Activated CD4-positive, alpha-beta T cell treated with anti-CD3 and anti-CD28 coated beads, Interleukin-2, amount 50 U/mL, for 16 hours (primary cell): ENCODE measurements at places on chromosomes 4 and X.

GRCh38 chr4:9691238-9692065 is 90.0 kb upstream of the DRD5 start:
- DNase-seq: peak; percentile 91

DNA sequence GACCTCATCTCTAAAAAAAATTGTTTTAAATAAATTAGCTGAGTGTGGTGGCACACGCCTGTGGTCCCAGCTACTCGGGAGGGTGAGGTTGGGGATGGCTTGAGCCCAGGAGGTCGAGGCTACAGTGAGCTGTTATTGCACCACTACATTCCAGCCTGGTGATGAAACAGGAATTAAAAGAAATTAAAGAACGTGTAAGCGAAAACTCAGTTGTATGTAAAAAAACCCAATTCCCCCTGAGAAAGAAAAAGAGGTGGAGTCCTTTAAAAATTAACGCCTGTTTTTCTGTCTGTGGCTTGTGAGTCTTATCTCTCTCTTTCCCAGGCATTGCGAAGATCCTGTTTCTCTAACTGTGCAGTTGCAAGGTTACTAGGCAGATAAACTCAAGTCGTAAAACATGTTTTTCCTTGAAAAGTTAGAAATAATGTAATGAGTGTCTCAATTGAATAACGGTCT is 22.1 kb downstream of the EPGN start:
- DNase-seq: no peak

DNA sequence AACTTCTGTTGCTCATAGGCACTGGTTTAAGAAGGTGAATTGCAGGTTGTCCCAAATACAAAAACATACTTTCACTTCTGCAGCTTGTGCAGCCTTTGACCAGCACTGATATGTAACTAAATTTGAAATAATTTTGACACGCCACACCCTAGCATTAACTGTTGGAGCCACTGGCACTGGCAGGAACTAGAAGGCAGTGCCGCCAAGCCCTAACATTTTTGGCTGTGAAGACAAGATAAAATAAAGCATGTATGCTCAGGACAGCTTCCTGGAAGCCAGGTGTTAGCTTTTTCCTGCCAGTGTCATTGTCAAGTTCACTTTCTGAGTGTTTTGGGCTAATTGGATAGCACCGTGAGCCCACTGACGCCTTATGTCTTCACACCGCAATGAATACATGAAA is 65.3 kb upstream of the FBXW7 start:
- DNase-seq: no peak

DNA sequence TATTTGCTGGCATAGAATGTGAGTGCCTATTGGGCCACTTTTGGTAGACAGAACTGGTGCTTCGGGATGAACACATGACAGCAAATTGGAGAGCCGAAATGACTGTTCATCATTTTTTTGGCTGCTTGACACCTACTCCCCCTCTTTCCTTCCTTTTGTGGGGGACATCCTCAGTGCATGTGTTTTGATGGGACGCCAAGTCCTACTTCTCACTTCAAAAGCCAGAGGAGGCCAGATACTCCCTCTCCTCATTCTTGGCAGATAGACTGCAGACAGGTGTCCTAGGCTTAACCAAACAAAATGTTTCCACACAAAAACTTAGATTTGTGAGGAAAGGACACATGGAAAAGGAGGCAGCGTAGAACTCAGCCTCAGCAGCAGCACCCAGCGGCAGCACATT is 62.4 kb downstream of the DCHS2 start:
- no peak for DNase-seq

DNA sequence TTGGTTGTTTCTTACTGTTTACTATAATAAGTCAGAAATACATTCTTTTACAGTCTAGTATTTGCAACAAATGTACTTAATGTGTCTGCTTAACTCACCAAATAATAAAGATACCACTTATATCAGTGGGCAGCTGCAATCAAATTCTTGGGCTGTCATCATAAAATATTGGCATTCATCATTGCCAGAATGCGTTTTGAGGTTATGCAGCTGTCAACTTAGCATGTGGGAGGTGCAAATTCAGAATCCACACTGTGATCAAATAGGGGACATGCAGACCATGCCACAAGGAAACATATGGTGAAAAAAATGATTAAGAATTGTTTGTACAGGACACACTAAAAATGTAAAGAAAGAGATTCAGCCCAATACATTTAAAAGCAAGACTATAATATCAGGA is 86.5 kb downstream of the HCCS start:
- no peak for DNase-seq

GRCh38 chr4:15779809-15780208 is 1.7 kb downstream of the CD38 start:
- DNase-seq: no peak

- DNase-seq: no peak
These were observed 72.3 kb downstream of the TMEM47 start for GRCh38 chrX:34584781-34585180.

- DNase-seq: no peak
These were observed 14.0 kb upstream of the FGF5 start for GRCh38 chr4:80252427-80252826.

DNA sequence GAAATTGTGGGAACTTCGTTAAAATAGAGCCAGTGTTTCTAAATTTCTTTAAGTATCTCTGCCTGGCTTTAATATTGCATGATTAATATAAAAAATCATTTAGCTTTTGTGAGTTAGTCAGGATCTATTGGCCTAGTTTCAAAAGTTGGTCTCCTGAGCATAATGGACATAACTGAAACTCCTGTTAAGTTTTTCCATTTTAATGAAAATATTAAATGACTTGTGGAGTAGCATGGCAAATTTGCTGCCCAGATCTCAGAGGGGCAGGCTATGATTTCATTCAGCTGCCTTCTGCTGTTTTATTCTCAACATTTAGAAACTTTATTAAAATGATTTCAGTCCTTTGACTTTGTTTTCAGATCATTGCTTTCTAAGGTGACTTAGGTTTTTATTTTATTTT is 962.9 kb upstream of the GRID2 start:
- no peak for DNase-seq

- DNase-seq: no peak
These were observed 83.8 kb upstream of the MAML3 start for GRCh38 chr4:140237616-140238350.

DNA sequence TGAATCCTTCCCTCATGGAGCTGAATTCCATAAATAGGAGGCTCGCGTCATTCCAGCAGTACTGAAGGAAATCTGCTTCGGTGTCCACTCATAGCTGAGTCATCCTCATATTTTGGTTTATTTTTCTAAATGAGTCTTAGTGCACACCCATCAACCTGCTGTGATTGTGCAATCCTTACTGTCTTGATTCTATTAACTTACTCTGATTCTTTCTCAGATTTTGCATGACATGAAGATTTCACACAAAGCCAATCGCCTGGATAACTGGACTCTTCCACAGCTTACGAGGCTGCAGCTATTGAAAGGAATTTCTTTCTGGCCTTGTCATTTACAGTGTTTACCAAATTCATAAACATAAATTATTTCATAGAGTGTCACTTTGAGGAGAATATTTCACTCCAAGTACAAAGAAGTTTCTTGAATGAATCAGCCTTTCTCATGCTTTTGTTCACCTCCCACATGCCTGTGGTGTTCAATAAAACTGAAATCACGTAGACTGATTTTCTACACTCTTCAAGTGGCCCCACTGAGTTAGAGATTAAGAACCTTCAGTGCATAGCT is 207.6 kb upstream of the SLITRK2 start:
- DNase-seq: no peak

- DNase-seq: no peak
These were observed 9.4 kb upstream of the COPS4 start for GRCh38 chr4:83025563-83025962.

DNA sequence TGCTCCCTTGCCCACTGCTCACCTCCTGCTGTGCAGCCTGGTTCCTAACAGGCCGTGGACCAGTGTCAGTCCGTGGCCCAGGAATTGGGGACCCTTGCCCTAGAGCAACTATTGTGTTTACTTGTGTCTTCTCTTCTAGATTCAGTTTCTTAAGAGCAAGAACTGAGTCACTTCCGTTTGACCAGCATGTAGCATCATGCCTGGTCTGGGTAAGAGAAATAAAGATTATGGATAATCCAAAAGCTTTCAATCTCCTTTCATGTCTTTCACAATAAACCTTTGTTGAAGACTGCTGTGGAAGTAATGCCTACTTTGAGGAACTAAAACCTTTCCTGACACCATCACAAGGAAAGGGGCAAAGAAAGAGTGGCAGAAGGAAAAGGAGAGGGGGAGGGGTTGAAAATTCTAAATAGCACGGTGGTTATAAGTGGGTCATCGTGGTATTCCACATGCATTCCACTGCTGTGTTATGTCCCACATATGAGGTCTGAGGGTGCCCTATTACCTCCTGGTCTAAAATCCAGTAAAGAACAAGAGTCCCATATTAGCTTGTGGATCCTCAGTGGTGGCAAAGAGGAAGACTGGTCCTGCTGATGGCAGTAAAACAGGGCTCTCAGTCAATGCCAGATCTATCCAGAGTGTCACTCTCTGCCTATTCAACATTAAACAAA is 133.4 kb downstream of the RASL11B start:
- no peak for DNase-seq

- no peak for DNase-seq
These were observed 7.8 kb upstream of the ZBTB33 start for GRCh38 chrX:120242813-120243212.

DNA sequence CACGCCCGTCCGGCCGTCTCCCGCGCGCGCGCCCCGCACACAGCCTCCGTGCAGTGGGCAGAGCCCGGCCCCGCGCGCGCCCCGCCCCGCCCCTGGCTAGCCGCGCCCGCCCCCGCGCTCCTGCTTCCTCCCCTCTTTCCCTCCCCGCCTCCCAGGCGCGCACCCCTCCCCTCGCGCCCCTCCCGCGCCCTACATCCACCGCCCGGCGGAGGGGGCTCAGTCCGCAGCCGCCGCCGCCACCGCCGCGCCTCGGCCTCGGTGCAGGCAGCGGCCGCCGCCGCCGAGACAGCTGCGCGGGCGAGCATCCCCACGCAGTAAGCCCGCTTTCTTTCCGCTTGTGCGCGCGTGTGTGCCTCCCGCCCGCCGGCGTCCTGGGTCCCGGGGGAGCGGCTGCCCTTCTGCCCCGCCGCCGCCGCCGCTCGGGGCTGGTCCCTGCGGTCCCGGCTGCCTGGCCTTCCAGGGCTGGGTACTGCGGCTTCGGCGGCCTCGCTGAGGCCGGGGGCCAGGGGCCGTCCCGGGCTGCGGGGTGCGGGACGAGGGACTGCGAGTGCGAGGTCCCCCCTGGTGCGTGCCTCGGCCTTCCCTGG is at the start of gene FHL1:
TSS of gene FHL1 (plus strand) at position 219 of the 587 bp plus-strand sequence.
- peak; percentile 34 for DNase-seq
